Activated naive CD8-positive, alpha-beta T cell treated with anti-CD3 and anti-CD28 coated beads, Interleukin-2, amount 10 ng/mL, durations not matched to agents 7 days and 5 days (primary cell): ENCODE measurements at places on chromosomes 4 and X. TPM values are rescaled to one million over a fixed set of nuclear protein-coding genes. Genes with fewer than 3 reads are reported as not detected.

- no peak for DNase-seq
Observed at GRCh38 chr4:72496119-72496518, 72.9 kb downstream of the ADAMTS3 start.

DNA sequence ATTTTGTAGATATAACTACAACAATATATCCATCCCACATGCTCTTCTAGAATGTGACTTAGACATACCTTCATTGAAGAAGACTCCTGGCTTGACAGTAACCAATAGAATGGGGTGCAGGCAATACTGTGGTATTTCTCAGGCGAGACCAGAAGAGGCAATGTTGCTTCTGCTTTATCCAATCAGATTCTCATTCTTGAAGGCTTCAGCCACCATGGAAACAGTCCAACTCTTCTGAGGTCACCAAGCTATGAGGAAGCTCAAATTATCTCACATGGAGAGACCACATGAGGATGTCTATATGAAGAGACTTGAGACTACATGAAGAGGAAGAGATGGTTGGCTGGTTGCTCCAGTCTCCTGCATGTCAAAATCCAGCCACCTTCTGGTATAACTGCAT lies 469.9 kb downstream of the PCDH10 start:
- DNase-seq = no peak

DNA sequence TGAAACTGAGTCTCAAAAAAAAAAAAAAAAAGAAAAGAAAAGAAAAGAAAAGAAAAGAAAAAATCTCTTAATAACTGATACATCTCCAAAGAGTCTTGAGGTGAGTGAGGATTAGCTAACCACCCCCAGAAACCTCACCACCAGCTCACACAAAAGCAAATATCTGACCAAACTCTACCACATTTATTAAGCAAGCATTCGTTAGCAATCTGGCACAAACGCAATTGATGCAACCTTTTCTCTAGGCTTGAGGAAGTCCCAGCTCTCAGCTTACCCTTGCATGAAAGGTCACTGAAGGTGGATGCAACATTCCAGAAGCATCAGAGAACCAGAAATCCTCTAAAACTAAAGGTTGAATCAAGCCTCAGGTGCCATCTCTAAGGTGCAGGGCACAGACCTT lies 231.9 kb upstream of the BCOR start:
- DNase-seq = no peak

GRCh38 chrX:12843061-12843667 lies 23.7 kb upstream of the TLR7 start:
- DNase-seq = no peak

- no peak for DNase-seq
Observed at GRCh38 chr4:77493829-77494551, 111.6 kb upstream of the CXCL13 start.

DNA sequence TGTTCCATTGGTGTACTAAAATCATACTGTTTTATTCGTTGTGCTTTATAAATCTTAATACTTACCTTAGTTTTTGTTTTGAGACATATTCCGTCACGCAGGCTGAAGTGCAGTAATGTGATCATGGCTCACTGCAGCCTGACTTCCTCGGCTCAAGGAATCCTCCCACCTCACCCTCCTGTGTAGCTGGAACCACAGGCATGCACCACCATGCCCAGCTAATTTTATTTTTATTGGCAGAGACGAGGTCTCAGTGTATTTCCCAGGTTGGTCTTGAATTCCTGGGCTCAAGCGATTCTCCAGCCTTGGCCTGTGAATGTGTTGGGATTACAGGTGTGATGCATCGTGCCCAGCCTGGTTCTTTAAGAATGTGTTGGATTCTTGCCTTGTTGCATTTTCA lies 24.4 kb upstream of the DCK start:
- no peak for DNase-seq

GRCh38 chr4:98046665-98047064 lies 96.6 kb downstream of the STPG2 start:
- DNase-seq = no peak

GRCh38 chr4:154194649-154195048 lies 296.9 kb downstream of the DCHS2 start:
- DNase-seq = no peak

DNA sequence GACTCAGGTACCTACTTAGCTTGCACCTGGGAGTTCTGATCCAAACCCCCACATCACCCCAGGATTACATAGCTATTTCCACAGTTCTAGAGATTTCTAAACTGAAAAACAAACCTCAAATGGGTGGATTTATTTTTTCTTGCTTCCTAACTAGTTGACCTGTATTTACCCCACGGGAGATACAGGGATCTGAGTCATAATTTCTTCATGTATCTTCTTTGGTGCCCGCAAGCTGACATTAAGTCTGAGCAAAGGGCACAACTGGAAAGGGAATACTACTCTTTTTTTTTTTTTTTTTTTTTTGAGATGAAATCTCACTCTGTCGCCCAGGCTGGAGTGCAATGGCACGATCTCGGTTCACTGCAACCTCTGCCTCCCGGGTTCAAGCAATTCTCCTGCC lies 10.0 kb upstream of the ELOVL6 start:
- no peak for DNase-seq

GRCh38 chr4:95158626-95159025 lies 390.1 kb downstream of the UNC5C start:
- DNase-seq = no peak

DNA sequence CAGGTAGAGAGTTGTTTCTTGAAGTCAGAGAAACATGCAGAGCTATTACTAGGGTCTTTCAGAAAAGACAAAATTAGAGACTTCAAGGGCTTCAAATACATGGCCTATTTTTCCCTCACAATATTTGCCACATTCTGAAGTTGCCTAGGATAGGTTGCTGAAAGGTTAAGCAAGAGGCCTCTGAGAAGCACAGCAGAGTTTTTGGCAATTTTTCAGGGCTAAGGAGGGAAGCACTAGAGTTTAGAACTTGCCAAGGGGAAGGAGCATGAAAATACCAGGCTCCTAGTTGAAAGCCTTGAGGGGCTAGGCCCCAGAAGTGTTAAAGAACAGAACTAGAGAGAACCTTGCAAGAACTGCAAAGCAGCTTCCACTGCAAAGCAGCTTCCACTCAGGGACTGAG lies 86.4 kb downstream of the ANAPC10 start:
- DNase-seq = no peak

DNA sequence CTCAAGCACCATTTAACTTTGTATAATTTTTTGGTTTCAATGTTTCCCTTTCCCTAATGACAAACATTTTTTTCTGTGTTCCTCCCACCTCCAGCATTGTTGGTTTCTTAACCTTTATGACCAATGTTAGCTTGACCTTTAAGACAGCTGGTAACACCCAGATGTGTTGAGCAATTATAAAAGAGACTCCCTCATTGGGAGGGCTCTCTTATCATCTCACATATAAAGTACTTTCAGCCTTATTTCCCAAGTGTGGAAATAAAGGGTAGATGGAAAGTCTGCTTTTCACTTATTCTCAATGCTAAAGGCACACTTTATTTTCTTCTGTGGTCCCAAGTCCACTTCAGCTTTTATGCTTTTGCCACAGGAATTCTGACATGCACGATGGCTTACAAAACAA lies 1420.4 kb downstream of the RAPGEF2 start:
- DNase-seq = no peak

DNA sequence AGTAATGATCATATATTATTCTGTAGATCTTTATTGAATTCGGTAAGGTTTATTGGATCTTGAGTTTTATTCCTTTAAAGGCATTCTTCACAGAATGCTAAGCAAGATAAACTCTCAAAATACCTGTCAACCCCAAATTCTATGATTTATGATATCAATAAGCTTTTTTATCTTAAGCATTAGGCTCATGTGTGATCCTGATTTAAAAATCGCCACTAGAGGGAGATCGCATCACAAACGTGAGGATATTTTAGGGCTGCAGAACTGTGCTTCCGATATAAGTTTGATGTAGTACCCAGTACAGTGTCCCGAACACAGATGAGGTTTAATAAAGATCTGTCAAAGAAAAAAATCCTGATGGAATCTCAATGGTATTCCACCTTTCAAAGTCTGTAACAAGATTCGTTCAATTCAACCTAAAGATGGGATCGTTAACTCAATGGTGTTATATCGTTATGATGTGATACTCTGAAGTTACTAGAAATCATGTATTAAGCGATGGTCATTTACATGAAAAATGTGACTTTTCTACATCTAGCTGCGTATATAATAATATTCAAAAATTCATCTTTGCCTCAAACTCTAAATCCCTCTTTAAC lies 169.0 kb downstream of the CORIN start:
- DNase-seq = no peak

The MEPE gene
- not detected for total RNA-seq

The AMTN gene
- total RNA-seq = not detected

The CRLF2 gene
- total RNA-seq = 1.5 TPM

The ZNF827 gene
- total RNA-seq = 21.8 TPM

The ADH7 gene
- total RNA-seq = not detected
